ENCODE measurements at places on chromosomes 12 and 14.

GRCh38 chr12:109102491-109102890, 5.1 kb downstream of the UNG start:
- no peak for DNase-seq

DNA sequence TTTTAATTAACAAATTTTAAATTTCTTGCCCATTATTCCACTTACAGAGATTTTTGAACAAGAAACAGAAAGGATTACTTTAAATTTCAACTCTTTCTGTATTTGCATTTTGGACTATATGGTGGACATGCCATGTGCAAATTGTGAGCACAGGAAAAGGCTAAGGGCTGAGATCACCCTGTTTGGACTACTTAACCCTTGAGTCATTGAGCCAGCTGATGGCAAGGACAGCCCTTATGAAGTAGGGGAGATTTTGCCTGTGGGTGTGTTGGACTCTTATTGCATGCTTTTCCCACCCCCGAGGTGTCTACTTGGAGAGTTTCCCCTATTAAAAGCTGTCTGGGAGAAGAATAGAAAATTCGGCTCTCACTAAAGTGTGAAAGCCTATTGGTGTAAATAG, 17.2 kb downstream of the DERA start:
- DNase-seq: no peak

DNA sequence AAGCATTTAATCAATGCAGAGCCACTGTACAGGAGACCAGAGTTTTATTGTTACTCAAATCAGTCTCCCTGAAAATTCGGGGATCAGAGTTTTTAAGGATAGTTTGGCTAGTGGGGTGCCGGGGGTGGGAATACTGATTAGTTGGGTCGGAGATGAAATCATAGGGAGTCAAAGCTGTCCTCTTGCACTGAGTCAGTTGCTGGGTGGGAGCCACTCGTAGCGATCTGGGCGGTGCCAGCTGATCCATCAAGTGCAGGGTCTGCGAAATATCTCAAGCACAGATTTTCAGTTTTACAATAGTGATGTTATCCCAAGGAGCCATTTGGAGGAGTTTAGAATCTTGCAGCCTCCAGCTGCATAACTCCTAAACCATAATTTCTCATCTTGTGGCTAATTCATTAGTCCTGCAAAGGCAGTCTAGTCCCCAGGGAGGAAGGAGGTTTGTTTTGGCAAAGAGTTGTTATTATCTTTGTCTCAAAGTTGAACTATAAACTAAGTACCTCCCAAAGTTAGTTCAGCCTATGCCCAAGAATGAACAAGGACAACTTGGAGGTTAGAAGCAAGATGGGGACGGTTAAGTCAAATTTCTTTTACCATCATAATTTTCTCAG, 169.4 kb upstream of the PLEKHG7 start:
- no peak for DNase-seq

DNA sequence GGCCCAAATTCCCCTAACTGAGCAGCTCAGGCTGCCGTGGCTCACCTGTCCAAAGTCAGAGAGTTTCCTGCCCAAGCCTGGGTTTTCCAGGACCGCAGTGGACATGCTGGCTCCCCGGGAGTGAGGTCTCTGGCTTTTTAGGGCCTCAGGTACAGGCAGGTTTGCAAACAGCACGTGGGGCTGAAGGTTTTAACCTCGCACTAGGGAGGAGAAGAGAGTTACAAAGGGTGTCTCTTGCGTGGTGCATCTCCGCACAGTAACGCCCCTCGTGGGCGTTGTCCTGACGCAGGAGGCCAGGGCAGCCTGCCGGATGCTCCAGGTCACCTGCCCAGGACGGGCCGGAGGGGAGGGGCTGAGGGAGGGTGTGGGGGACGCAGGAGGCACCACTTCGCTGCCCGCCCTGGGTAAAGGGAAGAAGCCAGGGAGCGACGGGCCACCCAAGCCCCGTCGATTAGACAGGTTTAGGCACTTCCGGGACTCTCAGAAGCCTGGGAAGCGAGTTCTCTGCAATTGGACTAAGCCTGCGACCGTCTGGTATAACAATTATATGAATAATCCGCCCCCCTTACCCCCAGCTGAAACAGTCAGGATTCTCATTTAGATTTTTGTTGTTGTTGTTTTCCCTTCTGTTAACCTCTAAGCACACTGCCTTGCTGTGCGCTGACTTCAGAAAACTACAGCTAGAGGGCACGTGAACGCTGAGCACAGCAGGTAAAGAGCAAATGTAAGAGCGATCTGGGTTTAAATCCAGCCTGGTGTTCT, at the start of gene PAH:
Gene PAH, minus strand, starts transcription at position 219 of the 762 bp plus-strand sequence. Its CDS starts 114 bp downstream, at position 105.
- no peak for DNase-seq

DNA sequence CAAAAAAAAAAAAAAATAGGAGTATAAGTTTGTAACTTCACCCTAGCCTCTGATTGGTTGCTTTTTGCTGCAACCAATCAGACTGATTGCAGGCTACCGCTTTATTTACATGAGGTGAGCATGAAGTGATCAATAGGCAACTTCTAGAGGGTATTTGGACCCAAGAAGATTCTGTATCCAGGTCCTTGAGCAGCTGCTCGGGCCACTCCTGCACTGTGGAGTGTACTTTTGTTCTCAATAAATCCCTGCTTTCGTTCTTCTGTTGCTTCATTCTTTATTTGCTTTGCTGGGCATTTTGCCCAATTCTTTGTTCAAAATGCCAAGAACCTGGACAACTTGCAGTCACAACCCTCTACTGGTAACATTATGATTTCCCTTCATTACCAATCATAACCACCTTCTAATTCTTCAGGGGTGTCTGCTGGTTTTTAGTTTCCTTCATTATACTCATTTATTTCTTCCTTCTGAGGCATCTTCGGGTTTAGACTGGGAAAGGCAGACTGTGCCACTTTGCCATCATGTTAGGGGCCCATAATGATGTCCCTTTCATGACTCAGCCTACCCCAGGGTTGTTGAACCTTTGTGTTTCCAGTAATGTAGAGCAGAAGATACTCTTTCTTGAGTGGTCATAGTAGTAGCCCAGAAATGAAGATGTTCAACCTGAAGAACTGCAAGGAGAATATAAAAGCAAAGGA, 43.4 kb upstream of the LIMA1 start:
- DNase-seq: no peak

- no peak for DNase-seq
Observed at GRCh38 chr12:103647267-103647666, 60.2 kb downstream of the STAB2 start.

- no peak for DNase-seq
Observed at GRCh38 chr14:32361674-32362073, 32.6 kb downstream of the AKAP6 start.

GRCh38 chr14:96508900-96509299, 6.7 kb downstream of the PAPOLA start:
- DNase-seq: no peak

Data from occipital lobe (tissue), 3 donors.